ENCODE measurements at places on chromosomes 2 and 18.

GRCh38 chr2:238906254-238906935 is 58.5 kb downstream of the TWIST2 start:
- no peak for DNase-seq

GRCh38 chr2:170144761-170145160 is 33.2 kb upstream of the MYO3B start:
- no peak for DNase-seq

DNA sequence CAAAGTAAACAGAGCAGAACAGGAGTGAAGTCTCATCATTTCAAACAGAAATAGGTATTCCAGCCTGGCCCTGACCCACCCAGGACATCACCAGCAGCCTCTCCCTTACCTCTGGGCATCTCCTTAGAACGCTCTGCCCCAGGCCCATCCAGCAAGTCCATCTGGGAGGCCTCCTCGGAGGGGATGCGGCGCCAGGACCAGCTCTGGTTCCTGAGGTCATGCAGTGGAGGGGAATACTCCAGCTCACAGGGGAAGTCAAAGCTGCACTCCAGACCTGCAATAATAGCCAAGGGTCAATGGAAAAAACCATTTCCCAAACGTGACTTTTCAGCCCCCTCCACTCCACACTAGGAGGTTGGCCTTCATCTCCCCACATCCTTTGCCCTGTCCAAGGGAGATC is 226.6 kb downstream of the ALK start:
- DNase-seq = no peak

DNA sequence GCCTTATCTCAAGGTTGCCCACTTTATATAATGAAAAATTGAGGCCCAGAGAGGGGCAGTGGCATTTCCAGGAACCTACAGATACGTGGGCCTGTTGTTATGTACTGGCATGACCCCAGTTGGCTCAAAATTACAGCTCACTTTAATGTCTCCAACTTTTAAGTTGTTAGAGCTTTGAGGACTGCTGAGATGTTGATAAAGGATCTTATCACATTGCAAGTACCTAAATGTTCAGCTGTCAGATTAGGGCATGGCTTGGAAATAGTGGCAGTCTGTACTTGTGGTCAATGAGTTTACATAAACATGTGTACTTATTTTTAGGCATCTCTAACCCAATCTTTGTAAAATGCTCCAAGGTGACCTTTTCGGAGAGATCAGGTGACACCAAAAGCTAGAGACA is 14.6 kb downstream of the SLC4A5 start:
- no peak for DNase-seq

GRCh38 chr2:109372614-109373013 is 241.2 kb downstream of the SEPTIN10 start:
- DNase-seq = no peak

DNA sequence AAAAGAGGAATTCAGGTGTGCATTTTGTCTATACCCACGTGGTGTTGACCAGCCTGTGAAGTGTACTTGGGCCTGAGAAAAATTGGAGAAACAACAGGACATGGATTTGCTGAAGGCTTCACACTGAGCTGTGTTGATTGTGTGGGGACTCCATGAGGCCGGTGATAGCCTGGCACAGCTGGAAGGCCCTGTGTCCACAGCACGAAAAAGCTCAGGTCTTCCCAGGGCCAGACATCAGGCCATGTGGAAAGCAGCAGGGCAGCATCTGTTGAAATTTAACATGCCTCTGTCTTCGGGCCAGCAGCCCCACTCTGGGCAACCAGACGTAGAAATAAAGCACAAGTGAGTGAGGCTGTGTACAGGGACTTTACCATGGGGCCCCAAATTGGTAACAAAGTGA is 84.1 kb downstream of the HS6ST1 start:
- no peak for DNase-seq

DNA sequence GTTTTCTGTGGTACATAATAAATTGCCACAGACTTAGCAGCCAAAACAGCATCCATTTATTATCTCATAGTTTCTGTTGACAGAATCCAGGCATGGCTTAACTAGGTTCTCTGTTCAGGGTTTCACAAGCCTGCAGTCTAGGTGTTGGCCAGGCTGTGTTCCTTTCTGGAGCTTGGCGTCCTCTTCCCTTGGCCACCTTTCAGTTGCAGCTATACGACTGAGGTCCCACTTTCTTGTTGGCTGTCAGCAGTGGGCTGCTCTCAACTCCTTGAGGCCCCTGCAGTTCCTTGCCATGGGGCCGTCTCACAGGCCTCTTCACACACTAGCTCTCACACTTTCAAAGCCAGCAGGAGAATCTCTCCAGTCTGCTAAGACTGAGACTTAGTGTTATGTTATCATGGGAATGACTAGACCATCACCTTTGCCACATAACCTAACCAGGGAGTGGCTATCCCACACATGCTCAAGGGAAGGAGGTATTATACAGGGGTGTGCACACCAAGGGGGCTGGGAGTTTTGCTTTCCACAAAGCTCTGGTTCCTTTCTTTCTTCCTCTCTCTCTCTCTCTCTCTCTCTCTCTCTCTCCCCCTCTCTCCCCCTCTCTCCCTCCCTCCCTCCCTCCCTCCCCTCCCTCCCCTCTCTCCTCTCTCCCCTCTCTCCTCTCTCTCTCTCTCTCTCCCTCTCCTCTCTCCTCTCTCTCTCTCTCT is 15.8 kb downstream of the RIOK3 start:
- DNase-seq = no peak

DNA sequence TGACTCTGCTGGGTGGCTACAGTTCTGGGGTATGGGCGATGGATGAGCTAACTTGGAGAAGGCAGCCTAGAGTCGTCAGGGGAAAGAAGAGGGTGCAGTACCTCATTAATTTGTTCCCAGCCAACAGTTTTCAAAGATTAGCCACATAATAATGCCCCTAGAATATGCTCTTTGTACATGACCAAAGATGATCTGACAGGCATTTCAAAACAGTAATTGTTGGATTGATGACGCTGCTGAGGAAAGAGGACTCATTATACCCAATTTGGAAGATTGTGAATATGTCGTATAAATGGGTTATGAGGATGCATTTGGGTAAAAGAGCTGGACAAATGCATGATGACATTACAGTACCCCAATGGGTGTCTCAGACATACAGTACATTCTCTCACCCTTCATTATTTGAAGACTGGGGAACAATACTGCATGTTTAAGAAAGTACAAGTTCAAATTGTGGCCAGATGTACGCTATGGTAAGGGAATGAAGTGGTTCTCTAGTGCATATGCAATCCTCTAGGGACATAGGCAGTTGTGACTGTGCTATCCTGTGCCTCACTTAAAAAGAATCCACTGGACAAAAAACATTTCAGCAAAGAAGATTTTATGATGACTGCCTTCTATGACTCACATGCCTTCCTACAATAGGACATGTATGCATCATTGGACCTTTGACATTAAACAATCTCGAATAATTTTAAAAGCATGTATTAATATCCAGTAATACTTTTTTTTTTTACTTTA is 233.2 kb downstream of the CNTNAP5 start:
- DNase-seq = no peak

GRCh38 chr2:59658906-59659635 is 894.4 kb downstream of the BCL11A start:
- no peak for DNase-seq

DNA sequence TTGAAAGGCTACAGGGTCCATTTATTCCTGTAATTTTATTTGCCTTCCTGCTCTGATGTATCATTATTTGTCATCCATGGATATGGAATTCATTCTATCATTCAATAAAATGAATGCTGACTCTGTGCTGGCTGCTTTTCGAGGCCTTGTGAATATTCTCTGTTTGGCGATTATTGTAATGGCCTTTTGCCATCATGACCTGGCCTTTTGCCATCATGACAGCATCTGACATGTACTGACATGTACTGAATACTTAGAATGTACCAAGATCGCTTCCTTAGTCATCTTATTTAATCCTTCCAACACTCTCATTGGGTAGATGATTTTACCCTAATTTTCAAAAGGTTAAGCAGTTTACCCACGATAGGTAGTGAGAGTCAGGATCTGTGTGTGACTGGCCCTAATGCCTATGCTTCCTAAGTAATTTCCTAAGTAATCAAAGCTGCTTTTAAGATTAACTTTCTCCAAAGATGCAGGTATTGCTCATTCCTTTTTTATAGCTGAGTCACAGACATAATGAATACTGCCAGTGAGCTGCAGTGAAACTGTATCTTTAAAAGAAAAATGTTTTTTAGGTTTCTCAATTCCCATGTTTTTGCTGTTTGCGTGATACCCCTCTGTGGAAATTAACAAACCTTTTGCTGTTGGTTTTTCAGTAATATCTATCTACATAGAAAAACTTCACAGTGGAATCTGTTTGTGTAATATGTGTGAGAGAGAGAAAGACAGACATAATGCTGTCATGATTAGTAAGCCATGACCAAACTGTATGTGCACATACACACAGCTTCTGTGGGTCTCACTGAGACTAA is 127.8 kb downstream of the CERS6 start:
- DNase-seq = no peak

DNA sequence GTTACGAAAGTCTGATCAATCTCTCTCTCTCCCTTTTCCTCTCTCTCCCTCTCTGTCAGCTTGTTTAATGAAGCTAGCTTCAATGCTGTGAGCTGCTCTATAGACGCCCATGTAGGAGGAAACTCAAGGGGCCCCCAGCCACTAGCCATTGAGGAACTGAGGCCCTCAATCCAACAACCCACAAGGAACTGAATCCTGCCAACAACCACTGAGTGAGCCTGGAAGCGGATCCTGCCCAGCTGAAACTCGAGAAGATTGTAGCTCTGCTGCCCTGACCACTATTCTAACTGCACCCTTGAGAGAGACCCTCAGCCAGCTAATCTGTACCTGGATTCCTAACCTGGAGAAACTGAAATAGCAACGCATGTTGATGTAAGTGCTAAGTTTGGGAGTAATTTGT is 129.2 kb downstream of the BCL11A start:
- no peak for DNase-seq

DNA sequence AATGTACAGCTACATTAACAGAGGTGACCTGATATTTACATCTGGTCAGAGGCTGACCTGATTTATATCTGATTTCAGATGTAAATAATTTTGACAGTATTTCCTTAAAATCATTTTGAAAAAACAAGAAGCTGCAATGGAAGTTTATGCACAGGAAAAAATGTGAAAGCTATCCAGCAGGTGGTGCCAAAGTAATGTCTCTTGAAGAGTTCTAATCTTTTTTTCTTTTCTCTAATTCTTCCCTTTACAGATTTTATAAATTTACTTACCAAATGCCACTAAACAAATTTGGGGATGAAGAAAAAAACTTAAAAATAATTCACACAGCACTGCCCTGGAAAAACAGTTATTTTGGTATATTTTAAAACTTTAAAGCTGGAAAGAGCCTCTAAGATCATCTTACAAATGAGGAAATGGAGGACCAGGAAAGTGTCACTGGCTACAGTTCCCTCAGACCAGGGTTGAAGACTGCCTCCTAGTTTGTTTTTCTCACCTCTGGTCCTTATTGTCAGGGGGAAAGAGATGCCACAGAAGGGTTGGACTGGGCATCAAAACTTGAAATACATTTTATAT is 16.4 kb upstream of the FBLN7 start:
- DNase-seq = peak; percentile 43

GRCh38 chr2:183126635-183127034 is 2.4 kb downstream of the NUP35 start:
- DNase-seq = no peak

GRCh38 chr2:181140414-181140813 is 160.0 kb downstream of the UBE2E3 start:
- DNase-seq = no peak

DNA sequence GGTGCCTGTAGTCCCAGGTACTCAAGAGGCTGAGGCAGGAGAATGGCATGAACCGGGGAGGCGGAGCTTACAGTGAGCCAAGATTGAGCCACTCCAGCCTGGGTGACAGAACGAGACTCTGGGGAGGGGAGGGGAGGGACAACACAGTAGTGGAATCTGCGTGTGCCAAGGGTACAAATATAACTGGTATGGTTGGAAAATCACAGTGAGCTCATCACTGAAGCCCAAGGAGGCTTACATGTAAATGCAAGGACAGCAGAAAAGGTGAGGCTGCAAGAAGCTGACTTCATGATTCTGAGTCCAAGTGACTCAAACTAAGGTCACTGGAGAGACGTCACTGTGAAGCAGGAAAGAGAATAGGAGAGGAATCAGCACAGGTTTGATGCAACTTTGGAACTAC is 9.2 kb downstream of the SEPTIN10 start:
- no peak for DNase-seq

DNA sequence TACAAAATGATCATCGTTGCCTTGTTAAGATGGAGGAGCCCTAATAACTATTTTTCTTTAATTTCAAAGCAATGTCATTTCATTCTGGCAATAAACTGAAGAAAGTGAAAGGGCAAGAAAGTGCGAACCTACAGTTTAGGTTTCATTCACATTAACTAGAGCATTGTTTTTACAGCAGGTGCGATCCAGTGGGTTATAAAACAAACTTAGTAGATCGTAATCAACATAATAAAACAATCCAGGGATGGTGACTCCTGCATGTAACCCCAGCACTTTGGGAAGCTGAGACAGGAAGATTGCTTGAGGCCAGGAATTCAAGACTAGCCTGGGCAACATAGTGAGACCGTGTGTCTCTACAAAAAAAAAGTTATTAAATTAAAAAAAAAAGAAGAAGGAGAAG is 51.1 kb downstream of the AP1S3 start:
- no peak for DNase-seq

DNA sequence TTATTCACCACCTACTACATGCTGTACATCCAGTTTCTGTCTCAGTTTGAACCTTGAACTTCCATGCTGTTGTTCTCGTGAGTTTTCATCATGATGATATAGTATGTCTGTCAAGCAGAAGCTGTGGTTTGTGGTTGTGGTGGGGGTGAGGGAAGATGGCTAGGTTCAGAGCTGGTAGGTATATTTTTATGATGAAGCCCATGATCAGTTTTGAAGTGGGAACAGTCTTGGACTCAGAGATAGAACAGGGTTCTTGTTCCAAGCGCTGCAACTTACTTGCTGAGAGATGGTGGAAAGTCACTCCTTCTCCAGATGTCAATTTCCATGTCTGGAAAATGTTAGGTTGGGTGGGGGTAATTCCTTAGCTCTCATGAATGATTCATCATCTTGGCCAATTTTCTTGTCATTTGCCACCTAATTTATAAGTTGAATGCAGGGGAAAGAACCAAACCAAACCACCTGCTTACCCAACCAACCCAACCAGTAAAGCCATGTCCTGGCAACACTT is 21.6 kb downstream of the PMAIP1 start:
- DNase-seq = peak; percentile 6

- DNase-seq = no peak
These were observed 4.6 kb upstream of the ST8SIA3 start for GRCh38 chr18:57347784-57348183.

Data from activated CD4-positive, alpha-beta T cell treated with anti-CD3 and anti-CD28 coated beads, Interleukin-2, amount 50 U/mL, for 4 hours (primary cell).